ENCODE measurements at places on chromosomes 1 and 21.

GRCh38 chr1:7983086-7983778, 21.7 kb downstream of the PARK7 start:
- no peak for DNase-seq

GRCh38 chr1:111903871-111904449, 85.5 kb downstream of the KCND3 start:
- no peak for DNase-seq

DNA sequence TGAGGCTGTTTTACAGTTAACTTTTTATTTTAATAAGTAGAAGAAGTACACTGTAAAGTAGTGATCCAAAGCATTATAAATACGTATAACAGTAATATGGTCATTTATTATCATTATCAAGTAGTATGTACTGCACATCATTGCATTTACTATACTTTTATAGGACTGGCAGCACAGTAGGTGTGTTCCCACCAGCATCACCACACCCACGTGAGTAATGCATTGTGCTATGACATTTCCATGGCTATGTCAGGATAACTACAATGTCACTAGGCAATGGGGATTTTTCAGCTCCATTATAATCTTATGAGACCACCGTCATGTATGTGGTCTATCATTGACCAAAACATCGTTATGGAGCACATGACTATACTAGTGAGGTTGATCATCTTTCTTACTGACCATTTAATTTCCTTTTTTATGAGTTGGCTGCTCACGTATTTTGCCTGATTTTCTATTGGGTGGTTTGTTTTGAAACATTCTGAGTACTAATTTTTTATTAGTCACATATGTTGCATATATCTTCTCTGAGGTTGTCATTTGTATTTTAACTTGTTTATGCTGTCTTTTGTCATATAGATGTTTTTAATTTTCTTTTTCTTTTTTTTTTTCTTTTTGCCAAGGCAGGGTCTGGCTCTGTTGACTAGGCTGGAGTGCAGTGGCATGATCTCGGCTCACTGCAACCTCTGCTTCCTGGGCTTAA, 25.3 kb upstream of the SHCBP1L start:
- no peak for DNase-seq

GRCh38 chr1:53281133-53281532, 42.8 kb upstream of the MAGOH start:
- DNase-seq = no peak

DNA sequence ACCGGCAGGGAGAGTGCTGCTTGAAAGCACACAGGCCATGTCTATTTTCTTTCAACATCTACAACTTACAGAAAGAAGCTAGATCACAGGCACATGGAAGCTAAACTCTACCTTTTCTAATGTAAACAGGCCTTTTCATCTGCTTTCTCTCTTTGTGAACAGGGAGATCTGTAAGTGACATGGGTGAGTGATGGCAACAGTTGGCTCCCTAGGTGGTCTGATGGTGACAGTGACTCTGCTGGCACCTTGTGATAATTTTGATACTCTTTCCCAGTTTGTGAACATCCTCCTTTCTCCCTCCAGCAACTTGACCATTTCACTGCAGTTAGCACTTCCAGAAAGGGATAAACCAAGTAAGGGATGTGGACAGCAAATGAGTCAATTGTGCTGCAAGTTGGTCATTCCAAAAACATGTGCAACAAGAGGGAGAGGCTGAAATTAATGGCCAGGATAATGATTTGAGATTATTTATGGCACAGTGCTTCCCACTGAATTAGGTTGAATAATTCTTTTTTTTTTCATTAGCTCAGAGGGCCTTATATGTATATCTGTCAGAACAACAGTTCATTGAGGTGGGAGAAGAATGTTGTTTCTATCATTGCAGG, 89.5 kb downstream of the XCL2 start:
- DNase-seq = no peak

DNA sequence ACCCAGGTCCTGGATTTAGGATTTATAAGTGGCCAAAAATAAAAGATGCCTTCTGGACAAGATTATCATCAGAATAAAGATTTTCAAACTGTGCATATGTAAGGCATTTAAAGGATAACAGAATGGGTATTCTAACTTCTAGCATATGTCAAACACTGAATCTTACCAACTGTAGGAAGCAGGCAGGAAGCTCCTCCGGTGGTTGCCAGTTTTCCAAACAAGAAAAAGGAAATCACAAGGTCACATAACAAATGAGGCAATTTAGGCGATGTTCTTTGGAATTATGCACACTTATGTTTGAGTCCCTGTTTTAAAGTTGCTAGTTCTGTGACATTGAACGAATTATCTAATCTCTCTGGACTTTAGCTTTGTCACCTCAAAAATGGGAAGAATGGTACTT, 48.9 kb downstream of the ATP6V1G3 start:
- no peak for DNase-seq

GRCh38 chr1:85109475-85109874, 61.2 kb upstream of the MCOLN3 start:
- peak; percentile 42 for DNase-seq

- no peak for DNase-seq
Measured at GRCh38 chr21:41054018-41054578, 113.9 kb upstream of the BACE2 start.

DNA sequence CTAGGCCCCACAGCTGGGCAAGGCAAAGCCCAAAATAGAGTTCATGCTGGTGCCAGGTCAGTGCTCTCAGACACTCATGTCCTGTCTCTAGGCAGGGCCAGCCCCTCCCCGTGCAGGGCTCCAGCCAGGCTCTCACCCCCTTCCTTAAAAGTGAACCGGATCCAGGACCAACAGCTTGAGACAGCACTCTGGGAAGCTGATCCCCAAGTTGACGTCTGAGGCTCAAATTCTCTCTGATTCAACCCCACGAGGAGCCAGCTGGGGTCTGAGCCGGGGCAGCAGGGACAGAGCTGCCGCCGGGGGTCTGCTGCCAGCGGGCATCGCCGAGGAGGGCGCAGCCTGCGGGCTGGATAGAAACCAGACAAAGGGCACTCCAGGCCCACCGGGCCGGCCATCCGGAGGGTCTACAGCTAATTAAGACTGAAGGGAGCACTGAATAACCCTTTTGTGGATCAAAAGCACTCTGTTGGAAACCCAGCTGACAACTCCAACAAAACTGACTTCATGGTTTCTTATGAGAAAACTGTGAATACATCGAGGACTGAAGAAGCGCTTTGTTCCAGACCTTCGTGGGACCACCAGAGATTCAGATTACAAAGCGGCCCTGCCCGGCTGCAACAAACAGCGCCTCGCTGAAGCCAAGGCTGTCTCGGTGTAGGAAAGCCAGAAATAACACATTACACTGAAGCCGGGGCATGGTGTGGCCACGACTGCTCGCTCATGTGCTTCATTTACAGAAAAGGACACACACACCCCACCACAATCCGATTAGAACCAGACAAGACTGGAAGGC, 95.8 kb downstream of the PSMG1 start:
- no peak for DNase-seq

GRCh38 chr1:29539971-29540370, 303.6 kb downstream of the PTPRU start:
- DNase-seq = no peak

GRCh38 chr21:31698461-31698860, 33.5 kb downstream of the SCAF4 start:
- DNase-seq = no peak

GRCh38 chr1:231093156-231093922, 53.3 kb upstream of the FAM89A start:
- no peak for DNase-seq

DNA sequence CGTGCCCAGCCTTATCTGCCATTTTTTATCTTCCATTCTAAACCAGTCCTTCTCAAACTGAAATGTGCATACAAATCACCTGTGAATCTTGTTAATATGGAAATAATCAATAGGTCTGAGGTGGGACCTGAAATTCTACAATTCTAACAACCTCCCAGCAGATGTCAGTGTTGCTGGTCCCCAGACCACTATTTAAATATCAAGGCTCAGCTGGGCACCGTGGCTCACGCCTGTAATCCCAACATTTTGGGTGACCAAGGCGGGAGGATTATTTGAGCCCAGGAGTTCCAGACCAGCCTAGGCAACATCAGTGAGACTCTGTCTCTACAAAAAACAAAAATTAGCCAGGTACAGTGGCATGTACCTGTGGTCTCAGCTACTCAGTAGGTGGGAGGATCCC, 4.1 kb downstream of the UQCRHL start:
- peak; percentile 29 for DNase-seq

DNA sequence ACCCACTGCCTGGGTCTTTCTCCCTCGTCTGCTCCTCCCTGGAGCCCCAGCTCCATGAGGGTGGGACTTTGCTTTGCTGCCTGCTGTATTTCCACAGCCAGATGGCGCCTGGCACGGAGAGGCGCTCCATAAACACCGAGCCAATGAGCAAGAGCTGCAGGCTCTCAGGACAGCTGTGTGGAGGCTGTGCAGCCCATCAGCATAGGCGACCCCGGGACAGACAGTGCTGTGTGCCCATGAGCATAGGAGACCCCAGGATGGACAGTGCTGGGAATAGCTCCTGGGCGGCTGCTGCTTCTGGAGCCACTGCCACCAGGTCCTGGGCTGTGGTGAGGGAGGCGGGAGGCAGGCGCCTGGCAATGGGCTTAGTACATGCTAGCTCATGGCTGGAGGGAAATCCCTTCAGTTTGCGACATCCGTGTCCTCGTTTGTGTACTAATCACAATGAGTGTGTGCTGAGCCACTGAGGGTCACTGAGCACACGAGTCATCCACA, 29.2 kb downstream of the CEP104 start:
- DNase-seq = no peak

GRCh38 chr1:12618965-12619791, 1.2 kb upstream of the DHRS3 start:
- DNase-seq = peak; percentile 57

DNA sequence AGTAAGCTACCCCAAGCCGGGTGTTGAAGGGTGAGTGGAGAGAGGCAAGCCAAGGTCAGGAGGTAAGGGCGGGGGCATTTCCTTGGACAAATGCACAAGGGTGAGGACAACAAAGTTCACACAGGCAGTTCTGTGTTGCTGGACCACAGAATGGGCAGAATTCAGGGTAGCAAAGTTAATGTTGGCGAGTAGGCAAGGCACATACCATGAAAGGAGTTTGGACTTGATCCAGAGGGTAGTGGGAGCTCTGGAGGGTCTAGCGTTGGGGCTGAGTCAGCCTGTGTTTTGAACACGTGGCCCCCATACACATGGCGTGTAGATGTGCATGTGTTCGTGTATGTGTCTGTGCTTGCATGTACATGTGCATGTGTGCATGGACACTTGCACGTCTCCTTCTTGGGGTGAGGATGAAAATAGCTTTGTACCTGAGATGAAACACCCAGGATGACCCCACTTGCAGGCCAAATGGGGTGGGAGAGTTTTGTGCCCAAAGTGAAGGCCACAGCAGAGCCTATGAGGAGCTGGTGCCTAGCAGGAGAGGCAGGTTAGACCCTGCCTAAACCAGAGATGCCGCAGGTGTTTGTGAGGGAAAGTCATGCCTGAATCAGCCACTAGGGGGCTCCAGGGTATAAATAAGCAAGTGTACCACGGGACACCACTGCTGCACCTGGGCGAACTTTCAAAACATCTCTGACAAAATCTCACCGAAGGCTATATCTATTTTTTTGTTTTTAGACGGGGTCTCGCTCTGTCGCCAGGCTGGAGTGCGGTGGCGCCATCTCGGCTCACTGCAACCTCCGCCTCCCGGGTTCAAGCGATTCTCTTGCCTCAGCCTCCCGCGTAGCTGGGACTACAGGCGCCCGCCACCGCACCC, 21.8 kb downstream of the SLC27A3 start:
- DNase-seq = peak; percentile 75

DNA sequence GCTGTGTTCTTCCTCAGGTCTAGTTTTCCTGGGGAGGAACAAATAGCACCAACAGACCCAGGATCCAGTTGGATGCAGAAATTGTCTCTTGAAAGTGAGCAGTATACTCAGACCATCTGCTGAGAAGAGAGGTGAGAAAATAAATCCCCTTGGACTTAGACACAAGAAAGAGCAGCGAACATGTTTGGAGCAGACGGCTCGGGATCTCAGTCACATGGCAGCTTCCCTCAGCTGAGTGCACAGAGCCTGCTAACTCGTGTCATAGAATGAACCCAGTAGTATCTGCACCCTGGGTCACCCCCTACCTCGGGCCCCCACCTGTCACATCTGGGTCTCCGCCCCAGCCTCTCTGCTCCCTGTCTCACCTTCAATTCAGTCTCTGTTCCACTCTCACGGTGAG, 115.6 kb downstream of the CCDC185 start:
- DNase-seq = no peak

GRCh38 chr1:202664083-202664482, 46.2 kb downstream of the SYT2 start:
- no peak for DNase-seq

DNA sequence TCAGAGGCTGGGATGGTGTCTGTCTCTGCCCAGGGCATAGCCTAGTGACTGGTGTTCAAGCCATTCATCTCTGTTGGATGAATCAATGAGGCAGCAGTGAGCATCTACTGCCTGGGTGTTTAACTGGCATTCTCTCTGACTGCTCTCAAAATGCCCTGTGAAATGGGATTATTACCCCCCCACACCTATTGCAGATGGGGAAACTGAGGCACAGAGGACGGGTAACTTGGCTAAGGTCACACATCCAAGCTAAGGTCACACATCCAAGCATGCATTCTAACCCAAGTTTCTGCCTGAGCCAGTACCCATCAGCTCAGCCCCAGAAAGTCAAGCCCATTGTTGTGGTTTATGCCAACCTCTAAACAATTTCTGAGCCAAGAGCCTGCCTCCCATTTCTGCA, 5.0 kb downstream of the TTC39A start:
- DNase-seq = no peak

- DNase-seq = no peak
Measured at GRCh38 chr1:4708840-4709507, 54.6 kb downstream of the AJAP1 start.

Data from nephron progenitor cell (in vitro differentiated cells).